ENCODE measurements at places on chromosomes 11 and 22.

GRCh38 chr11:66326261-66327111, 9.6 kb upstream of the CD248 start:
- DNase-seq, result no peak

- DNase-seq, result no peak
Observed at GRCh38 chr11:10225553-10225952, 68.5 kb downstream of the SBF2 start.

DNA sequence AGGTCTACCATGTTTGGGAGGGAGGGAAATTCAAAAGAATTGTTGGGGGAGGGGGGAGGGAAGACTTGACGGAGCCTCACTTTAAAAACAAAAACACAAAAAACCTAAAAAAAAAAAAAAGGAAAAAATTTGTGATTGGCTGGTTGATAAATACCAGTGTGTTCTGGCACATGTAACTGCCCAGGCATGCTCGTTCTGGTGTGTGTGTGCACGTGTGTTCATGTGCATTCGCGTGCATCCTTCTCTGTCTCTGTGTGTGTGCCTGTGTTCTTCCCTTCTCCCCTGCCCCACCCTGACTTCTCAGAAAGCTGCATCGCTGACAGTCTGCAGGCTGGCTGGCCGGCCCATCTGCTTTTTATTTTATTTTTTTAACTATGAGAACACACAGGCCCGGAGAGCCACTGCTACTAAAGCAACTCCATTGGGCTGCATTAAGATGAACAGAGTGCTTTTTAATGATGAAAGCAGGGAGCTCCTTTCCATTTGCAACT, 22.6 kb upstream of the ADSL start:
- no peak for DNase-seq

DNA sequence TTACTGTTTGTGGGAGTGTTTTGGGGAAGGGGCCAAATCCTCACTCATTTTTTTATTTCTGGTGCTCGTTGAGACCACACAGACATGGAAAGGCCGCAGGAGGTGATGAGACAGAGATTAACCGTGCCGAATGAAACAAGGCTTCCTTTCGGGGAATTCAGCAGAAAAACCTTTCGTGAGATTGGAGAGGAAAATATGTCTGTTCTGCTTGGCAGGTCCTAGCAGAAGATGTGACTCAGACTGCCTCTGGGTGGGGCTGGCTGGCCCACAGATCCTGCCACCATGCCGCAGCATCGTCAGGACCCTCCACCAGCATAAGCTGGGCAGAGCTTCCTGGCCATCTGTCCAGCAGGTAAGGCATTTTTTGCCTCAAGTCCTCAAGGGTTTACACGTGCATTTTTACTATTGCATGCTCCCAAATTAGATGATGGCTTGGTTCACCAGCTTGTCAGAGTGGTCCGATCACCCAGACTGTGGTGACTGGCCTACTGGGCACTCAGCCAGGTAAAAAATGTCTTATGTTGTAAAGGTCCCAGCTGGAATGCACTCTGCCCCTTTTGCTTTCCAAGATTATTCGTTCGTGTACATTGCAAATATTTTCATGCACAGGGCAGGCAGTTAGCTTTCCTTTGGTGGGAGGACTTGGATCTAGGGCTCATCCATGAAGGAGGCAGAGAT, 1.5 kb downstream of the DDB2 start:
- peak; percentile 23 for DNase-seq

Data from left renal pelvis (tissue), 4 donors.